ENCODE measurements at places on chromosomes 12 and 14.

- DNase-seq: no peak
Observed at GRCh38 chr12:43749016-43749415, 9.6 kb downstream of the PUS7L start.

- DNase-seq: peak; percentile 47
Observed at GRCh38 chr12:31849090-31849687, 110.0 kb upstream of the RESF1 start.

- DNase-seq: no peak
Observed at GRCh38 chr12:94679554-94680195, 29.3 kb upstream of the TMCC3 start.

DNA sequence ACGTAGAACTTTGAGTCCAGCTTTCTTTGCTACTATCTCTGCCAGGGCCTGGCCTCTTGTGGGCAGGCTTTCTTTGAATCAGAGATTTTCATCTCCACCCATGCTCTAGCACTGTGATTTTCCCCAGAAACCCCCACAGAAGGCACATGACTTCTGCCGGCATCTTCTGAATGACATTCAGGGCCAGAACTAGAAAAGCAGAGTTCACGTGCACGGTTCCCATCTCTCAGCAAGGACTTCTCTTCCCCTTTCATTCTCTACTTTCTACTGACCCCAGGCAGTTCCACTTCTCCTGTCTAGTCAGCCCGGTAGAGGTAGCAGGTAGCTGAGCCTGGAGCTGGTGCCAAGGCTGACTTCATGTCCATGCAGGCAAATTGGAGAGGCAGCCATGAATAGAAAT, 26.9 kb downstream of the BATF start:
- DNase-seq: no peak

DNA sequence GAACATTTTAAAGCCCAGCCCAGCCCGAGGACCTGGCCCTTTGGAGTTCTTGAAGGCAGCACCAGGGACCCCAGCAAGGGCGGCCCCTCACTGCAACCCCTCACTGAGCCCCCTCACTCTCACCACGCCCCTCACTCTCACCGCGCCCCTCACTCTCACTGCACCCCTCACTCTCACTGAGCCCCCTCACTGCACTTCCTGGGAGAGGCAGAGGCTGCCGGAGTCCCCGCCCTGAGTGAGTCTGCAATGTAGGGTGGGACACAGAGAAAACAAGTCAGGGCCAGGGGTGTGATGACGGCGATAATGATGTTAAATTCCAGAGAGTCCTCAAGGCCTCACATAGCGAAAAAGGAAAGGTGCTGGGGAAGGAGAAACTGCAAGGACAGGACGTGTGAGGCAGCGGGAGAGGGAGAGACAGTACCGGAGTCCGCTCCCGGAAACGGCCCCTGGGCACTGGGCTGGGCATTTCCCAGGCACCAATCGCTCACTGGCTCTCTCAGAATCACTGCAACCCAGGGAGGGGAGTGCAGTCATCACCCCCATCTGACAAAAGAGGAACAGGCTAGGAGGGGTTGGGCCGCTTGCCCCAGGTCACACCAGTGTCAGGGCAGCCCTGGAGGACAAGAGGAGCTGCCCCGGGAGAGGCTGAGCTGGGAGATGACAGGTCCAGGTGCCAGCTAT, 24.9 kb downstream of the CCDC88C start:
- no peak for DNase-seq

DNA sequence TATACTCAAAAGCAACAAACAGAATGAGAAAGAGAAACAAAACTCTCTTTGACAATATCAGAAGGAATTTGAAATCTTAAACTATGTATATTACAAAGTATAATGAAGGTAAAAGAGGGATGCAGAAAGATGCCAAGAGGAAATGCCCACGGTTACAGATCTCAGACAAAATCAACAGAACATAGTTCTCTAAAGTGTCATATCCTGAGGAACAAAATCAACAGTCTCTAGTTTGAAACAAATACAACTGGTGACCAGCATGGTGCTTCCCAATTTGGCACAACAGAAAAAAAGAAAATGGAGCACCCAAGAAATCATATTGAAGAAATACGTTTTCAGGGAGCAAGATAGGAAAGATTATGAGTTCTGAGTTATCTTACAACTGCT, 116.5 kb downstream of the METTL25 start:
- DNase-seq: peak; percentile 25

- no peak for DNase-seq
Observed at GRCh38 chr12:568486-568885, 94.8 kb downstream of the NINJ2 start.

GRCh38 chr12:95205685-95206084, 11.6 kb downstream of the FGD6 start:
- DNase-seq: peak; percentile 93

GRCh38 chr12:27635349-27635972, 60.8 kb upstream of the REP15 start:
- peak; percentile 85 for DNase-seq

GRCh38 chr12:24903329-24904088, 45.4 kb downstream of the BCAT1 start:
- peak; percentile 37 for DNase-seq

GRCh38 chr14:58972233-58973017, 216.0 kb upstream of the DAAM1 start:
- DNase-seq: no peak

- peak; percentile 35 for DNase-seq
Observed at GRCh38 chr12:31536672-31537071, 54.3 kb downstream of the DENND5B start.

GRCh38 chr14:98244966-98245569, 1026.9 kb downstream of the BCL11B start:
- no peak for DNase-seq

GRCh38 chr12:116188581-116188980, 88.9 kb downstream of the MED13L start:
- DNase-seq: no peak

GRCh38 chr12:128753438-128753837, 70.3 kb downstream of the SLC15A4 start:
- DNase-seq: no peak

DNA sequence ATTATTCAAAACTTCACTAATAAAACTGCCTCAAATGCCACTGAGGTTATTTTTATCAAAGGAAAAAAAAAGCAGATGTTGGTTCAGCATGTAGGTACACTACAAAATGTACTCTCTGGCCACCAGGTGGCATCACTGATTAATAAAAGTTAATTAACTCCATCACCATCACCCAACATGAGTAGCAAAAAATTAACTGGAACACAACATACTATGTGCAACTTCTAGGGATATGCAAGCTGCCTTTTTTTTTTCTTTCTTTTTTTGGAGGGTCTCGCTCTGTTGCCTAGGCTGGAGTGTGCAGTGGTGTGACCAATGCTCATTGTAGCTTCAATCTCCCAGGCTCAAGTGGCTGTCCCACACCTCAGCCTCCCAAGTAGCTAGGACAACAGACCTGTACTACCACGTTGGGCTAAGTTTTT, 43.8 kb upstream of the NR2C1 start:
- DNase-seq: peak; percentile 83

DNA sequence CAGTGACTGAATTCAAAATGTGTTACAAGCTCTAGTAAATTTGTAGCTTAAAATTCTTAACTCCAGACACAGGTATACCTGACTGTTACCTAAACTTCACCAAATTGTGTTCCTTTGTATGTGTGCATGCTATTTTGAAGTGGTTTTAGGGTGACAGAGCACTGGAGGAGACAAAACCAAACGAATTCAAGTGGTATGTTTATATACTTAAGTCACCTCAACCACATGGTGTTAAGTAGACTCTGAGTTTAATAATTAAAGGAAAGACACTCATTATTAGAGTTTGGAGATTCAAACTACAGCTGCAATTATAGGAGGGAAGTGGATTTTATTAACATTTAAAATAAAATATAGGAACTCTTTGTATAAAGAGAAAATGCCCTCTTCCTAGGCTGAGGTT, 84.3 kb downstream of the PLCZ1 start:
- no peak for DNase-seq

GRCh38 chr12:130219929-130220705, 57.9 kb downstream of the FZD10 start:
- no peak for DNase-seq

- DNase-seq: peak; percentile 31
Observed at GRCh38 chr12:129665414-129665813, 238.4 kb downstream of the TMEM132D start.

All from choroid plexus epithelial cell (primary cell).